Fibroblast of skin of abdomen (primary cell): ENCODE measurements at places on chromosomes 12 and 14.

DNA sequence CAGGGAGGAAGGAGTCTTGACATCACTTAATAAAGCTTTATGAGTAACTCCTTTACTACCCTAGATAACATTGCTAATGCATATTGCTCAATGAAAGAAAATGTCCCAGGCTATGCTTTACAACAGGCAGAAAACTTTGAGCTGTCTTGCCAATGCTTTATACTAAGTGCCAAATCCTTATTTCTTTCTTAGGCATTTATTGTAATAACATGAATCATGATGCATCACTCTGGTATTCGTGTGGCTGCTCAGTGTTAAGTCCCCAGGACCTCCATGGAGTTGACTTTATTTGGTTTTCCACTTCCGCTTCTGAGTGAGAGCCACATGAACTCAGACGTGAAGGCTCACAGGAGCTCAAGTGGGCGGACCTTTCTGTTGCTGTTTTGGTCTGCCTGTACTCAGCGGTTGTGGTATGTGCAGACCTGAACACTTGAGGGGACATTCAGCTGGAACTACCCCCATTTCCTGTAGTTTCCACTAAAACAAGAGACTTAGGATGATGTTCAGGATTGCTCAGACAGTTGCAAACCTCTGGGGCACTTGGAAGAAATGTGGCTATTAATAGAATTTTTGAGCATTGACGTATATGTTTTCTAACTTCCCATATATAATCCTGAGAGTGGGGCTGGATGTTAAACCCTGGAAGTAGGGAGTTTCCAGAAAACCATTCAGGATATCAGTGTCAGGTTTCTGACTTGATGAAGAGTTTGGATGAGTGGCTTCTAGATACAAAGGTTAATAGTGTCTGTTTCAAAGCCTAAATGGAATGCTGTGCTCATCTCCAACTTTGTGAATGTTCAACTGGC lies 258.6 kb downstream of the MSRB3 start:
- peak; percentile 100 for DNase-seq

DNA sequence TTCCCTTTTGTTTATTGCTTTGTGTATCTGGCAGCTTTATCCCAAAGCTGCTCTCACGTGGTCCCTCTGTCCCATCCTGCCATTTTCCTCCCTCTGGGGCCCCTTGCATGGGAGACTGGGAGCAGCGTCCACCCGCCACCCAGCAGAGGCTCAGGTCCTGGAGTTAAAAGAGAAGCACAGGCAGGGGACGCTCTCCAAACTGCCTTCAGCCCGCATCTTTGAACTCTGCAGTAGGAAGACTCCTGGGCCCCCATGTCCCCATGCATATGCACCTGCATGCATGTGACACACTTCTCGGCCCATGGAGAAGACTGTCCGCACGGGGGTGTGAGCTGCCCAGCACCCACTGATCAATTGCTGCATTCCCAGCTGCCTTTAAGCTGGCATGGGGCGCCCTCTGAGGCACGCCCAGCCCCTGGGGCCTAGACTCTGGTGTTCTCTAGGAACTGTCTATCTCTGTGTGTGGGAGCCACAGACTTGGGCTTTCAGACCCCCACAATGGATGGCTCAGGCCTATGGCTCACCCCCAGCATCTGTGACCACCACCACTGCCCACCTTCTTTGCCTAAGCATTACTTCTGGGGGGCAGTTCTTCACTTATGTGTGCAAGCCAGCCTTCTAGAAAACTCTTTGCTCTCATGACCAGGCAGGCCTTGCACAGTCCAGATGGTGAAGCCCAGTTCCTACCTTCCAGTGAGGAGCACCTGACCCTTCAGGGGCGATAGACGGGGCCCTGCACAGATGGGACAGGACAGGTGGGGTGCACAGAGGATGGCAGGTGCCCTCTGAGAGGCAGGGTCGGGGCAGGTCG lies 96.1 kb upstream of the DIO3 start:
- DNase-seq, result no peak

GRCh38 chr12:45986641-45987339 lies 3.6 kb downstream of the SCAF11 start:
- peak; percentile 14 for DNase-seq

DNA sequence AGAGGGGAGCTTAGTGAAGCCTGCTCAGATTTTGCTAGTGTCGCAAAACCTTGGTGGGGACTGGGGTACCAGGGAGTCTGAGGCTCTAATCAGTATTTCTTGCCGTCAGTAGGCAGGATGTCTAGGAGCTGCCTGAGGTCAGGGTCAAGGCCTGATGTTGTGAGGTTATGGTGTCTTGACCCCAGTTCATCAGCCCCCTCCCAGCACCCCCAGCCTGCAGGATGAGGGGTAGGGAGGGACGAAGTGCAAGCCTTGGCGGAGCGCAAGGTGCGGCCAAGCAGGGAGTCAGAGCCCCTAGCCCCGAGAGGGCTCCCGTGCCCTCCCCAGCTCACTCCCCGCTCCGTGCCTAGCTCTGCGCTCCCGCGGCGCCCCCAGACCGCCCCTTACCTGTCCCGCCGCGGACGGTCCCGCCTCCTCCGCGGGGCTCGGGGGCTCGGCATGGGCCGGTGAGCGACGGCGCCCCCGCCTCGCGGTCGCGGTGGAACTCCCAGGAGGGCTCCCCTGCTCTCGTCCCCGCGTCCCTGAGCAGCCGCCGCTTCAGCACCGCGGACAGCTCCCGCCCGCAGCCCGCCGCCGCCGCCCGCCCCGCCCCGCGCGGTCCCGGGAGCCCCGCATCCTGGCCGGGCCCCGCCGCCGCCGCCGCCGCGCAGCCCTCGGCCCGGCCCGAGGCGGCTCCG lies 347 bp downstream of the SYNDIG1L start:
- DNase-seq, result peak; percentile 15

DNA sequence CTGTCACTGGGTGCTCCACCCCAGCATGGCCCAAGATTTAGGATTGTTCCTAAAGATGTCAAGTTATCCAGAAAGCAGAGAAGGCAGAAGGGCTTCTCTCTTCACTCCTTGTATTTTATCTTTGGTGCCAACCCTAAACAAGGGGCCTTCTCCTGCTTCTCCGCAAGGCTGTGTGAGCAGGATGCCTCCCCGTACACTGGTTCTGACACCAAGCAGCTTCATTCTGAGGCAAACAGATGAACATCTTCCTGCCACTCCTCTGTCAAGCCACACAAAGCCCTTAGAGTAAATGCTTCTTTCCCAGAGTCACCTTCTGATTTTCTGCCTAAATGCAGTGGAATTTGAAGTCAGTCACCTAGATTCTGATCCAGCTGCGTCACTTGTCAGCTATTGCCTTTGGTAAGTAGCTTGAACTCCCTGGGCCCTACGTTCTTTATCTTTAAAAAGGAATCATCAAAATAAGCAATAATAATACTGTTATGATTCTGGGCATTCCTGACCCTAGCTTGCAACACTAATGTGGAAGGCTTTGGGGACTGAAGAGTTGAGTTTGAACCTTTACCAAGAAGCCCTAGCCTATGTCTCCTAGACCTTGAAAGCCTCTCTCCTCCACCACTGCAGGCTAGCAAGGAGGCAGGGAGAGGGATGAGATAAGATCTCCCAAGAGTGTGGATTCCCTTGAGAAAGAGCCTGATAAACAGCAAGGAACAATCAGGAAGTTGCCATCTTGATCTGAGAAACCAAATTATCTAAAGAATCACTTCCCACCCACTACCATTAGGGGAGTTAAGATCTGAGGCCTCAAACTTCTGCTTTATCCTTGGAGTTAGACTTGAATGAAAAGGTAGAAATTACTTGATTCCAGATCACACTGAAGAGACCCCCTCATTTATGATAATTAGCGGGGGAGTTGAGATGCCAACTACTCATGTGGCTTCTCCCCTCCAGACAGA lies 5.7 kb downstream of the KRT73 start:
- DNase-seq, result no peak

GRCh38 chr12:42420395-42420794 lies 94.4 kb downstream of the PPHLN1 start:
- DNase-seq, result no peak

DNA sequence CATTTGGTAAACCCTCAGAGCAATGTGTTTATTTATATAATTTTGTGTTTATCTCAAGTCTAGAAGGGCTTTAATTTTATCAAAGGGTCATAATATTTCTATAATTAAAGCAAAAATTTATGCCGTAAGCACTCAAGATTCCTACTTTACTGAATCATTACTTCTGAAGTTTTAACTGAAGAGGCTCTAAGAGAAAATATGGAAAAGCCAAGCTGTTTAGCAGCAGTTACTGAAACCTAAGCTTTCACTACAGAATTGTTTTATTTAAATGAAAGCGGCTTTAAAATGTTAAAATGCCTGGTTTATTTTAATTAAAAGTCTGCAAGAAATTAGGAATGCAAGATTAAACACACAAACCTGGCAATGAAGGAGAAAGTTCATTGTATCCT lies 73.9 kb upstream of the BBS10 start:
- DNase-seq, result no peak

DNA sequence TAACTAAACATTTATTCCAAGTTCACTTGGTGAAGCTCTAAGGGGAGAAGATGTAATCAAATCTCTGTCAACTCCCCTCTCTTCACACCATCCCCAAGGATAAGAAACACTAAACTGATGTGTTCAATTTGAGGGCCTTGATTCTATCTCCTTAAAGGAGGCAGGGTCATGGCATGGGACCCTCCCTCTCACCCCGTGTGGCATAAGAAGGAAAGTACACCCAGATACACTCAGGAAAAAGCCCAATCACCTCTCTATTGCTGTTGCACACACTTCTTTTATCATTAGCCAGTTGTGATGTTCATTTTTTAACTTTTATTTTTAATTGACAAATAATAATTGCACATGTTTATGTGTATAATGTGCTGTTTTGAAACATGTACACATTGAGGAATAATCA lies 35.1 kb downstream of the WASHC3 start:
- DNase-seq, result no peak

- DNase-seq, result no peak
These were observed 150.2 kb upstream of the C14orf180 start for GRCh38 chr14:104429291-104429861.

DNA sequence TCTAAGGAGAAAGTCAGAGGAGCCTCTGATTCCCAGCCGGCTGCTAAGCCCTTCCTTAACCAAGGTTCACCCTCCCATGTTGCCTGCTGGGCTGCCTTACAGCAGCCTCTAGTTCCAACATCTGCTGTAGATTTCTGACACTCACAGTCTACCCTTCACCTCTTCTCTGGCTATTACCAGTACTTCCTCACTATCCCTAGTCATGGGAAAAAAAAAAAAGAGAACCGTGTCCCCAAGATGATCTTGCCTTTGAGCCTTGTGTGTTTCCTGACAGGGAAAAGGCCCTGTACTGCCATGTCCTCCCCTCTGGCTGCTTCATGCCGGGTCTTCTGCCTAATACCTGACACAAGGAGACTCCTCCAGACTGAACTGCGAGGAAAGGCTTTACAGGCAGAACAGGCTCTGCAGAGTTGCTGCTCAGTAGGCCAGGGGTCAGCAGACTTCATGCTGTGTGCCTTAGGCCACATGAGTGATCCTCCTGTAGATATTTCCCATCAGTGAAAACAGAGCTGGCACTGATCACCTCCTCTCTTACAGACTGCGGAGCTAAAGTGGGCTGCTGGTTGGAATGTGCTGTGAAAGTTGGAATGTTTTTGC lies 46.8 kb downstream of the PRKCH start:
- DNase-seq, result no peak

- DNase-seq, result no peak
These were observed 17.3 kb downstream of the TMEM132D start for GRCh38 chr12:129886541-129886940.

DNA sequence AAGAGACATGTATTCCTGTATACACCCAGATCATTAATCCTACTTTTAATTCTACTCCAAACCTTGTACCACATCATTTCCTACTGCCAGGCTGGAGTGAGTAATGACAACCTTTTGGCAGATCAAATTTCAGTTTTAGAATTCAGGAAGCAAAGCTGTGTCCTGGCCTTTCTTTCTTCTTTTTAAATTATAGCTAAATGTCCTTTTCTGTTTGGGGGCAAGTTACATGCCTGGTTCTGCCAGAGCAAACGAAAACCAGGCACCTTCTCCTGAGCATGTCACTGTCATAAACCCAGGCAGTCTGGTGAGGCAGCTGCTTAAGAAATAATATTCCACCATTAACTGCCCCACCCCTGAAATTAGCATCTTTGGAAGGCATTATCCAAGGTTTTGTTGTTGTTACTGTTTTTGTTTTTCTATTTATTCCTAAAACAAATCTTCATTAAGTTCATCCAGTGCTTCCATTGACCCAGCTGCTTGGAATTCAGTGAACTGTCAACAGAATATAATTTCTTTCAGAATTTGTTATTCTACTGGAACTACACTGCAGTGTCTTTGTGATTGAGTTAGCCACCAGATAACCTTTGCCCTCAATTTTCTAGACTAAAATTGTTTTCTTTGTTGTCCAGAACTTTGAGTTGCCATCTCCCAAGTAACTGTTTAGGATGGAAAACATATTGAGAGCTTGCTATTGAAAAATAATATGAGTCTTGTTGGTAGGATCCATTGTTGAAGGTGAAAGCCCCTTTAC lies 33.2 kb downstream of the SAMD4A start:
- DNase-seq, result peak; percentile 41

DNA sequence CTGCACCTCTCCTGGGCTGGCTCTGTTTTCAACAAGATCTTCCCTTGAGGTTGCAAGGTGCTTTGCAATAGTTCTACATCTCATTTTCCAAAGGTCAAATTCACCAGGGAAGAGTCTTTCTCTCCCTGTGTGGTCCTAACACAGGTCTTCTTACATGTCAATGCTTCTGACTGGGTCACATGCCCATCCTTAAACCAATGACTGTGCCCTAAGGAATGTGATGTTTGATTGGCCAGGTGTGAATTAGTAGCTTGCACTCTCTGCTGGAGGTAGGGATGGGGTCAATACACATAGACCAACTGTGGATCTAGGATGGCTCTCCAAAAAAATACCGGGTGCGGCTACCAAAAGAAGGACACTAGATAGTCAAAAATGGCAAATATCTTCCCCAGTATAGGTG lies 19.9 kb upstream of the KCNK10 start:
- DNase-seq, result no peak

DNA sequence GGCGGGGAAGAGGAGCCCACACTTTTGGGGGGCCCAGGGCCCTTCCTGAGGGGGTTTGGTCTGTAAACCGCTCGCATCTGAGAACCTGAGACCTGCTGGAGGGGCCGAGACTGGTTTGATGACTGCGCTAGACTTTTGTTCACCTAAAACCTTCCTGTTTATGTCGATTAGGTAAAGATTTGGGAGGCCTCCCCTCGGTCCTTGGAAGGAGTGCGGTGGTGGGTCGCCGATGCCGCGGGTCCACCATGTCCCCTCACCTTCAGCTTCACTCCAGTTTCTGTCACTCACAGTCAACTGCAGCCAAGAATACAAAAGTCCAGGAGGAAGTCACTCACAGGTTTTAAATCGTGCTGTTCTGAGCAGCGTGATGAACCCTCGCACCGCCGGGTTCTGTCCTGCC lies 10.5 kb upstream of the GALNT9 start:
- DNase-seq, result no peak
